ENCODE measurements at places on chromosomes 2 and 18.

- no peak for DNase-seq
These were observed 332.7 kb downstream of the CYRIA start for GRCh38 chr2:16332681-16333557.

- DNase-seq: no peak
These were observed 274.4 kb upstream of the HDAC4 start for GRCh38 chr2:239674981-239675825.

- no peak for DNase-seq
These were observed 357.4 kb downstream of the GALR1 start for GRCh38 chr18:77607087-77607486.

GRCh38 chr18:59990121-59990823, 90.5 kb downstream of the PMAIP1 start:
- DNase-seq: no peak

GRCh38 chr18:46859855-46860254, 57.5 kb downstream of the PIAS2 start:
- DNase-seq: no peak

DNA sequence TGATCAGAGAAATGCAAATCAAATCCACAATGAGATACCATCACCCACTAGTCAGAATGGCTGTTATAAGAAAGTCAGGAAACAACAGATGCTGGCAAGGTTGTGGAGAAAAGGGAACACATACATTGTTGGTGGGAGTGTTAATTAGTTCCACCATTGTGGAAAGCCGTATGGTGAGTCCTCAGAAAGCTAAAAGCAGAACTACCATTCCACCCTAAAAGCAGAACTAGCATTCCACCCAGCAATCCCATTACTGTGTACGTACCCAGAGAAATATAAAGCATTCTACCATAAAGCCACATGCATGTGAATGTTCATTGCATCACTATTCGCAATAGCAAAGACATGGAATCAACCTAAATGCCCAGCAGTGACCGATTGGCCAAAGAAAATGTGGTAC, 60.7 kb downstream of the ANKRD62 start:
- DNase-seq: no peak

DNA sequence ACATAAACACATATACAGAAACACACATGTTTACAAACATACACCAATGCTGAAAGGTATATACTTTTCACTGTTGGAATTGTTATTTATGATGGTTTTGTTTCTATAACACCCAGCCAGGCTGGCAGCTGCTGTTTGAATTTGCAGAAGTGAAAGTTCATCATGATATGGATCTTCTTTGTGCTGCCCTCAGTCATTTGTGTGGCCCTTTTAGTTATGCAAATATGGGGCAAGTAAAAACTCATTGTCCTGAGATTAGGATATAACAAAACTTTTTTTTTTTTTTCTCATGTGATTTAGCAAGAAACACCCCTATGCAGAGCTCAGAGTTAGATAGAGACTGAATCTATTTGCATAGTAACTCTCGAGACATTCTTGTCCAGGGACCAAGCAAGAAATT, 714.1 kb downstream of the KCNJ3 start:
- DNase-seq: no peak

DNA sequence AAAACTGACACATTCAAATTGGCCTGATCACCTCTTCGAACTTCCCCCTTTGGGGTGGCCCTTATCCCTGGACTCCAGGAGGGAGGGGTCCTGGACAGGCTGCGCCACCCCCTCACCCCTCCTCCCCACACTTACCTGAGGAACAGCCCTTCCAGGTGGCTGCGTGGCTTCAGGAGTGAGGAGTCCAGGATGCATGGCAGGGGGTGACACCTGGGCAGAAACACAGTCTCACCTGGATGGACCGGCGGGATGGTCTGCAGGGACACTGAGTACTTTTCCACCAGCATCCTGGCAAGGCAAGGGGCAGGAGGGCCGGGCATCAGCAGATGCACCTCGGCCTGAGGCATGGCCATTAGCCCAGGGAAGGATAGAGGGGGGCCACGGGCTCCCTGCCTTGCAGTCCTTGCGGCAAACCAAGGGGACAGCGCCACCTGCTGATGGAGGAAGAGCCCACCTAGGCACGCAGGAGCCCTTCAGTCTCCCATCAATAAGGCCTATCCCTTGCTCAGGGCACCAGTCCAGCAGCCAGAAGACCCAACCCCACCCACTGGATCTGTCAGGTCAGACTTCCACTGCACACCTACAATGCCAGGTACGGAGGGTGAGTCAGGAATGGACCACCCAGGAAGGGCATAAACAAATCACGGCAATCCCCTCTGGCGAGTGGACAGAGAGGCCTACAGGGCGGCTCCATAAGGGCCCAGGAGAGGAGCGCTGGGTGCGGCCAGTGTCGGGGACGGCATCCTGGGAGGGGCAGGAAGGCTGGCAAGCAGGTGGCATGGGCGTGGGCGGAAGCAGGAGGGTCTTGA, 26.0 kb downstream of the FAM178B start:
- DNase-seq: peak; percentile 79

GRCh38 chr18:69686861-69687260, 260.8 kb downstream of the CD226 start:
- no peak for DNase-seq

DNA sequence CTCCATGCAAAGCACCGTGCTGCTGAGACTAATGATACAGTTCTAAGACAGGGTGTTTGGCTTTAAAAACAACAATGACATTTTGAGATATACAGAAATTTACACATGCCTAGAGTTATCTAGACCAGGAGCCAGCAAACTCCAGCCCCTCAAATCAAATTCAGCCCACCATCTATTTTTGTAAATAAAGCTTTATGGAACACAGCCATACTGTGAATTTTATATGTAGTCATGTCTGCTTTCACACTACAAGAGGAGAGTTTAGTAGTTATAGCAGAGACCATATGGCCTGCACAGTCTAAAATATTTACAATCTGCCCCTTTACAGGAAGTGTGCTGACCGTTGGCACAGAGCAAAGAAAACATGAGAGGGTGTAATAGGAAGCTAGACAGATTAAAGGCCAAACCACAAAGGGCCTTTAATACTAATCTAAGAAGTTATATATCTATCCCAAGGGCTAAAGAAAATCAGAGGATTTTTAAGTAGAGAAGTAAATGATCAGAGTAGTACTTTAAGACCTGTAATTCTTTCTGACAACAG, 39.4 kb downstream of the NBAS start:
- DNase-seq: no peak

GRCh38 chr2:39595116-39595515, 70.6 kb upstream of the TMEM178A start:
- DNase-seq: no peak

DNA sequence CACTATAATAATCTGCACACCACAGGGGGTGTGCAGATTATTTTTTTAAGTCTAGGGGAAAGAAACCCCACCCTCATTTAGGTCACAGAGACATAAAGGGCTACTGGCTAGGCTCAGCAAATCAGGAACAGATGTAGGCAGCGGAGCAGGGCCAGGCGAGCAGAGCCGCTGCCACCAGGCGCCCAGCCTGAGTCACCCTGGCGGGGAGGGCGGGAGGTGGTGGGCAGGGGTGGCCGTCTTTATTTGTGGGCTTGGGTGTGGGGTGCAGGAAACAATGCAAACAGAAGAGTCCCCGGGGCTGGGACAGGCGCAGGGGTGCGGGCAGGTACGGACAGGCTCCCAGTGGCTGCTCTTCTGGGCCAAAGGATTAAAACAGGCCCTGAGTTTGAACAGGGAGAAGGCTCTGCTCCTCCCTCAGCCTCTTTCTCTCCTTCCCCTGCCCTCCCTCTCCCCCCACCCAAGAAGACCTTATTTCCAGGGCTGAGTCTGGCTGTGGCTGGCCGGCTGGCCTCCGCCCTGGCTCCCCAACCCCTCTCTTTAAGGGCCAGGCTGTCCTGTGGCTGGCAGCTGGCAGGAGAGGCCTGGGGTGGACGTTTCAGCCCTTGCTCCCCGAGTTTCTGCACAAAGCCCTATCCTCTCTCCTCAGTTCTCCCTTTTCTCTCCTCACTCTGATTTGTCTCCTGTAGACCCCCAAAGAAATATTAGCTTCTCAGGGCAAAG, 142.9 kb upstream of the SMAD2 start:
- peak; percentile 18 for DNase-seq

DNA sequence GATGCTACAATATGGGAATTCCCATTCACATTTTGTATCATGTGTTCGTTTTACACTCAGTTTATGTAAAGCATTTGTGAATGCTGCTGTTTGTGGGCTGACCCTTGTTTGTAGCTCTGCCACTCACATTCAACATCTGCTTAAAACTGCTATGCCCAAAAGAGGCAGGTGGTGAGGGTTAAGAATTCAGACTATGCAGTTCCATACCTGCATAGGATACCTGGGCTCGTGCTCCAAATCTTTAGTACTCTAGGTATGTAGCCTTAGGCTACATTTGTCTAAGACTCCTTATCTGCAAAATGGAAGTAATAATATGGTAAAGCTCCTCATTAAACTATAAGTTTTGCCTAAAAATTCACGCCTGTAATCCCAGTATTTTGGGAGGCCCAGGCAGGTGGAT, 199.5 kb downstream of the GPD2 start:
- DNase-seq: no peak

DNA sequence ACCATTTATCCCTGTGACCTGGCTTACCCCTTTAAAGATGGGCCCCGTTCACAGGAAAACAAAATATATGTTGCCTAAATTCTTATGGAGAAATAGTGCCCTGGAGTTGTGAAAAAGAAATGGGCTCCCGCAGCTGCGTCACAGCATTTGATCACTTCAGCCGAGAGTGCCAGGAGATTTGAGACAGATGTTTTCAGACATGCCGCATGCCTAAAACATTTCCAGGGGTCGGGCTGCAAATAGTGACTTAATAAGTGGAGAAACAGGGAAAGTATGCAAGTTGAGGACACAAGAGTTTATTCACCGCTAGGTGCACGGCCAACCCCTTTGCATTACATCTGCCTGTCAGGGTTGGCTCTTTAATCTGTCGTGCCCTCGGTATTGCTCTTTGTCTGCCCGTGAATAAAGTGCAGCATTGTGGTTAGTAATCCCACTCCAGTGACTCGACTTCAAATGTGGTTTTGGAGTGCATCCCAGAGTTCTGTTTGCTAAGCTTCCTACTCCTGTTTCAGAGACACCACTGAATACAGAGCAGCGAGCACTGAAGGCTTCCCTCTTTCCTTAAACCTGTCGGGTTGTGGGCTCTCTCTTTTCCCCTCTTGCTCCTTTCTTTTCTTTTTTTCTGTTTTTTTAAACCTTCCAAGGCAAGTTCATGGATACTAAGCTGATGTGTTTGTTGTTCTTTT, 187.5 kb downstream of the LTBP1 start:
- peak; percentile 93 for DNase-seq

- DNase-seq: no peak
These were observed 181.3 kb downstream of the UXS1 start for GRCh38 chr2:106012591-106013347.

GRCh38 chr2:130342533-130343275, at the start of gene IMP4:
Gene IMP4, plus strand, starts transcription at chr2:130342897. Its CDS starts 36 bp downstream, at chr2:130342933.
- peak; percentile 97 for DNase-seq

DNA sequence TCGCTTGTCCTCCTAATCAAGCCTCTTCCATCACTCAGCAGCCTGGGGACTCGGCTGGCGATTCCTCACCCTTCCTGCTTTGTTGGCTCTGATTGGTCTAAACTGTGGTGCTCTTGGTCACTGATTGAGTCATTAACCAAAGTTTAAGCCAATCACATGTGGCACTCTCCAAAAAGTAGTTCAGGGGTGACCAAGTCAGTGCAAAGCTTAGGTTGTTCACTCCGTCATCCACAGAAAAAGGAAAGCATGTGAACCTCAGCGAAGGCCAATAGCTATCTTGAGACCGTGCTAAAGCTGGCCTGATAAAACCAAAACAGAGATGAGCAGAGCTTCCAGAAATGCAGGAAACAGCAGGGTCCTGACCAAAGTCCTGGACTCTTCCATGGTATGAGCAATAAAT, 4.9 kb downstream of the ALPK2 start:
- no peak for DNase-seq

DNA sequence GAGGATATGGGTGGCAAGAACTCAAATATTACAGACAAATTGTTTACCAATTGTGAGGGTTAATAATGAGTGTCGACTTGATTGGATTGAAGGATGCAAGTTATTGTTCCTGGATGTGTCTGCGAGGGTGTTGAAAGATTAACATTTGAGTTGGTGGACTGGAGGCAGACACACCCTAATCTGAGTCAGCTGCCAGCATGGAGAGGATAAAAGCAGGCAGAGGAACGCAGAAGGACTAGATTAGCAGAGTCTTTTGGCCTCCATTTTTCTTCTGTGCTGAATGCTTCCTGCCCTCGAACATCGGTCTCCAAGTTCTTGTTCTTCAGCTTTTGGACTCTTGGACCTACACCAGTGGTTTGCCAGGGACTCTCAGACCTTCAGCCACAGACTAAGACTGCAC, 1503.7 kb downstream of the LRP1B start:
- no peak for DNase-seq

- DNase-seq: peak; percentile 83
These were observed 84.0 kb downstream of the HDAC4 start for GRCh38 chr2:239316562-239317465.

- no peak for DNase-seq
These were observed 531.9 kb downstream of the XIRP2 start for GRCh38 chr2:167420211-167420610.

- no peak for DNase-seq
These were observed 66.1 kb downstream of the PTPRM start for GRCh38 chr18:7633171-7633570.

GRCh38 chr2:2848621-2849333, 517.7 kb upstream of the MYT1L start:
- no peak for DNase-seq

All from MG63 (cell line).